Stimulated activated CD8-positive, alpha-beta memory T cell treated with anti-CD3 and anti-CD28 coated beads, Interleukin-15, amount 100 ng/mL, for 4 hours (primary cell): ENCODE measurements at places on chromosomes 5 and 9.

- no peak for DNase-seq
Measured at GRCh38 chr5:169569513-169569912, 14.1 kb upstream of the SPDL1 start.

GRCh38 chr5:165631235-165631634 lies 2125.8 kb downstream of the MAT2B start:
- DNase-seq, result no peak

DNA sequence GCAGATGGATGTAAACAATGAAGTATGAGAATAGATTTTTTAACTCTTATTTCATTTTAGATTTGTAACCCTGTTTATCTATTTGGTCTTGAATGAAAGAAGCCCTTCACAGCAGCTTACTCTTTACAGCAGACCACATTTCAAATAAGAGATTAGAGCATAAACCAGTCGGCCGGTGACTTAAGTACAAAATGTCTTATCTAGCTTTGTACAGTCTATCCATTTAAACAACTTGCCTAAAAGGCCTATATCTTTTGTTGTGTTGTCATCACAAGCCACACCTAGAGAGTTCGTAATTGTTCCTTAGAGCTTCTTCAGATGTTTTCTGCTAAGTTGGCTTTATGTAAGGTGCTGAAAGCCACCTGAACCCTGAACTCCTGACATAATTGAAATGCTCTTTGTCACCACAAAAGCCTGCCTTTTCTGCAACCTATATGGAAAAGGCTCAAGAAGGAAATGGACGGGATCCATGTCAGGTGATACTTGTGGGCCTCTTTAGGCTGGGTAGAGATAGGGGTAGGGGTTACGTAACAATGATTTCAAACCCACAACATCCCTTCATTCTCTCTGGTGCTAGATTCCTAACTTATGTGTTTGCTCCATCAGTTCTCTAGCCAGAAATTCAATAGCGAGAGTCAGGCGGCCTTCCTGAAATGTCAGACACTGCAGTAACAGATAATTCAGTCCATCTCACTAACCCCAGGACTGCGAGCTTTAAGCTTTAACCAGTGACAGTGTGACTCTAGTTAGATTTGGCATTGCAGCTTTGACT lies 162.5 kb downstream of the CD180 start:
- DNase-seq, result no peak

- no peak for DNase-seq
Measured at GRCh38 chr5:141715346-141715905, 33.4 kb upstream of the ARAP3 start.

DNA sequence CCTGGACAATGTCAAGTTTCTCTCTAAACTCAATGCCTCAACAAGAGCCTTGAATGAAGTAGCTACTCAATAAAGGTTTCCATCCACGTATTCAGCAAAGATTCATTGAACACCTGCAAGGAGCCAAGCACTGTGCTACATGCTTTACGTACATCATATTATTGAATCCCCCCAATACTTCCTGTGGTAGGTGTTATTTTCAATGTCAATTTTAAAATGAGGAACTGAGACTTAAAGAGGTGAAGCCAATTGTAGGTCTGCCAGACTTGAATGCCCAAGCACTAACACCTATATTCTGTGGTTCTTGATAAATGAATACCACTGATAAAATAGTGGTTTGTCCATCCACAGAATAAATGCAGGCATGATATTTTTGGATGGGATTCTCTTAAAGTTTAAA lies 162.3 kb downstream of the DRD1 start:
- DNase-seq, result no peak

GRCh38 chr9:123395689-123396511 lies 39.9 kb downstream of the CRB2 start:
- no peak for DNase-seq

DNA sequence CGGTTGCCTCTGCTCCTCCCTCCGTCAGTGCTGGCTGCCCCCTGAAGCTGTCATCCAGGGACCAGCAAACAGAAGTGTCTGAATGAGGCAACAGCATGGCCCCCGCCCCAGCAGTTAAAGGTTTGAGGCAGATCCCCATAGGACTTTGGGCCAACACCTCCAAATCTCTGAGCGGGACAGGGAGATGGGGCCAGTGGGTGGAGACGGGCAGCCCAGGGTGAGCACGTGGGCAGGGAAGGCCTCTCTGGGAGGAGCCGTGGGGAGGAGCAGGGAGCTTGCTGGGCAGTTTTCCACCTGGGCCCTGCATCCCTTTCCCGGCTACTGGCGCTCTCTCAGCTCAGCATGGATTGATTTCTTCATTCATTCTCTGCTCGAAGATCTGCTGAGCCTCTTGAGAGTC lies 39.1 kb upstream of the NOTCH1 start:
- DNase-seq, result no peak

GRCh38 chr5:74096325-74096724 lies 470.3 kb downstream of the ARHGEF28 start:
- no peak for DNase-seq
